ENCODE measurements at places on chromosomes 4 and X.

- no peak for DNase-seq
Observed at GRCh38 chrX:7047951-7048350, 99.6 kb upstream of the STS start.

DNA sequence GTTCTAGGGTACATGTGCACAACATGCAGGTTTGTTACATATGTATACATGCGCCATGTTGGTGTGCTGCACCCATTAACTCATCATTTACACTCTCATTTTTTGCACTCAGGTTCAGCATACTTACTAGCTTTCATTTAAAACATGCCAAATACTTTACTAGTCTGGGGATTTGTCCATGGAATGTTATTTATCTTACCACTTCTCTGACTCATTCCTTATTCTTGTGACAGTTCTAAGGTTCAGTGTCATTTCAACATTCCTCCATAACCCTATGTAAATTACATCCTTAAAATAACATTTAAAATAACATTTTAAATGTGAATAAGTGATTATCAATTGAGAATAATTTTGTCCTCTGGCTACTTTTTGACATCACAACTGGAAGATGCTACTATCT is 19.5 kb upstream of the SYTL5 start:
- DNase-seq, result no peak

GRCh38 chrX:79081895-79082512 is 62.5 kb upstream of the GPR174 start:
- peak; percentile 19 for DNase-seq

DNA sequence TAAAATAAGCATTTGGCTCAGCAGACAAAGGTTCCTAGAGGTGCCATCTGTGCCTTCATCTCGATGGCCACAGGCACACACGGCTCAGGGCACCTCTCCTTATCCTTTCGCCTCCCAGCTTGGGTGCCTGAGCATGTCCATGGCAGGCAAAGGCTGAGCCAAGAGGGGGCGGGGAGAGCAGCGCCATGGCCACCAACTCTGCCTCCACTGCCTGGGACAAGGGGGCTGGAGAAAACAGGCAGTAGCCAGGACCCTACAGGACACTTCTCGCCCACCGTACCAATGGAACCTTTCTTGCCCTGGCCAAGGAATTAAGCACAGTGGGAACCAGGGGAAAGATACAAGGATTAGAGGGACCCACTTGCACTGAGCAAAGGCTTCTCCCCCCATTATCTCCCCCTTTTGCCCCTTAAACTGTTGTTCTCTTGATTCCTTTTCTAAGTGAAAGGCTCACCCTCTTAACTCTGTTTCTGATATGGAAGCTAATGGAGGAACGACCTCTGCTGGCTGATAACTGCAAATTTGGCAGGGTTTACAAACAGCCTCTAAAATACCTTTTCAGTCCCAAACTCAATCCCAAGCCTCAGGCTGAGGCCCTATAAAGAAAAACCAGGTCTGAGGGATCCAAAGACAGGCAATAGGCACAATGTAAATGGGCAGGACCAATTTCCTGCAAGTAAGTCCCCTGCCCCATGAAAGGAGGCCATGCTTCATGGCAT is 335.2 kb downstream of the ADAM29 start:
- DNase-seq, result no peak

GRCh38 chr4:60223208-60223923 is 976.8 kb upstream of the ADGRL3 start:
- DNase-seq, result no peak

DNA sequence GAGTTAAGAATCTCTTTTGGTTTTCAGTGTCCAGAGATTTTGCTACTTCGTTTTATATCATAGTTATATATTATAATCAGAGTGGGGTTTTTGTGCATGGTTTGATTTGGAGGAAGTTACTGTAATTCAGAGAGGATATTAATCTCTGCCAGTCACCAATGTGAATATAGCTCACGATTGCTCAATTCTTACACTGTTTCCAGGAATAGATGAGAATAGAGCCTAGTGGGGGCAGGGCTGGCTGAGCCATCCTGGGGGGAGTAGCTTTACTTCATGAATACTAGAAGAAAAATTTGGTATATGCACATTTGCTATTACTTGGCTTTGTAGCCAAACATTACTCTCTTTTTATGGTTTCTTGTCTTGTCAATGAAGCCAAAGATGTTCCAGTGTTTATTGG is 60.9 kb upstream of the TRPC3 start:
- DNase-seq, result no peak

DNA sequence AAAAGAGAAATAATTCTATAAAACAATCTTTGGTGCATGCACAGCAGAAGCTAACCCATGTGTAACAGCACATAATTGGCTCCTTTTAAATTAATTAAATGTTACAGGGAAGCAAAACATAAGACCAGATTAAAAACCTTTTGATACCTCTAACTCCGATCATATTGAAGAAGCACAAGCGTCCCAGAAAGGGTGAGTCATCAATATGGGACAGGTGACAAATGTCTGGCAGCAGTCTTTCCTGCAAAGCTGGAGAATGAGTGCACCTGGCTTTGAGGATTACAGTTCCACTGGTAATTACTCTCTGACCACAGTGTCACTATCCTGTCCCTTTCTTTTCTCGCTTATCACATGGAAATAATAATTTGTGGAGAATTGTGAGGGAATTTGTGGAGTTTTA is 94.6 kb downstream of the FAM9B start:
- no peak for DNase-seq

Data from stimulated activated CD4-positive, alpha-beta T cell treated with anti-CD3 and anti-CD28 coated beads, Interleukin-15, amount 100 ng/mL, for 48 hours (primary cell).